ENCODE measurements at places on chromosomes 7 and 10.

GRCh38 chr7:66768865-66769832 lies 28.6 kb downstream of the RABGEF1 start:
- no peak for DNase-seq

DNA sequence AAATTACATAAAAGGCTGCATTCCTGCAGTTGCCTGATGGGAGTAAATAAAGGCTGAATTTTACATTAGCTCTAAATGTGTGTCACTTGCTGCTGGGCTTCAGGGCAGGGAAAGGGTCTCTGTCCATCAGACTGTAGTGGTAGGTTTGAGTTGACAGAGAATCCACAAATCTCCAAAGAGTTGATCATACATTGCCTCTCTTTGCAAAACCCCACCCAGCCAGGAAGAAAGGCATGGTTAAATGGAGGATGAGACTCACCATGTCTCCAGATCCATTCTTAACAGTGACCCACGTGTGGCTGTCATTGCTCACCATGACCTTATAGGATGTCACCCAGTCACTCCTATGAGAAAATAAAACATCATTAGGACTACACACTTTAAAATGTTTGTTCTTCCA lies 92.8 kb downstream of the CPXM2 start:
- no peak for DNase-seq

DNA sequence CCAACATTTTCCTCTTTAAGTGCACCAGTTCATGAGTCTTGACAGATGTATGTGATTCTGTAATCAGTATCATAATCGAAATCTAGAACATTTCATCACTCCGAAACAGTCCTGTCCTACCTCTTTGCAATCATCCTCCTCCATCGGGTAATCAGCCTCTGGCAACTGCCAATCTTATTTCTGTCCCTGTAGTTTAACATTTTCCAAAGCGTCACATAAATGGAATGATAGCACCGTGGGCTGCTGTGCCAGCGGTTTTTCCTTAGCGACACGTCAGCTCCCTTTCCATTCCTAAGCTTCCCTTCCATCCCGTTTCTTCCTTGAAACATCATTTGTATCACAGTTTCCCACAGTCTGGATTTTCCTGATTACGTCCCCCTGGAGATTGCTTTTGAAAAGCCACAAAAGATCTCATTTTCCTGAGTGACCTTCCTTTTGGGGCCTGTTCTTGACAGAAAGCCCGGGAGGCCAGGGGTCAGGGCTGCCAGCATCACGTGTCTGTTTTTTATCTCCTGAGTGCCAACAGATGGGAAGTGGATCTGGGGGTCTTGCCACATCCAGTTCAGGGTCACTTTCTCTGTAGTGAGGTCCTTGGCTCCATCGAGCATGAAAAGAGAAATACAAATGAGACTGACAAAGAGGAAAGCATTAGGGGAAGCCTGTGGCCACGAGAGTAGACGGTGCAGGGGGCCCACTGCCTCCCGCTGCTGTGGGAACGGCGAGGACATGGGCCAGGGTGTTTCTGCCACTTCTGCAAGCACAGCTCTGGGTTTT lies 31.6 kb downstream of the TMEM120A start:
- DNase-seq: no peak

DNA sequence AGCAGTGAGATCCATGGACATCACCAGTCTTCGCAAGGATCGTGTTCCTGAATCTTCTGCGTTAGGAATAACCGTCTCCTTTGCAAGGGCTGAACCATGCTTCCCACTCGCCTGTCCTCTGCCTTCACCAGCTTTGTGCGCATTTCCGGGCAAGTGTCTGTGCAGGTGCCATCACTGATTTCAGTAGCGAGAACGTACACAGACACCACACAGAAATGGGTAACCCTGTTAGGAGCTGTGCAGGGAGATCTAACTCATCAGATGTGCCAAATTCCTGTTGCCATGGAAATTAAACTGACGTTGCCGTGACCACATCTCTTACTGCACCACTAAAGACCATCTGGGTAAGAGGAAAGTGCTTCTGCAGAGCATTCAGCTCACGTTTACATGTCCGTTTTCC lies 146.3 kb downstream of the DIP2C start:
- DNase-seq: no peak

GRCh38 chr7:79949778-79950177 lies 184.9 kb upstream of the GNAI1 start:
- DNase-seq: no peak

- no peak for DNase-seq
Measured at GRCh38 chr7:91912494-91912893, 28.2 kb upstream of the AKAP9 start.

DNA sequence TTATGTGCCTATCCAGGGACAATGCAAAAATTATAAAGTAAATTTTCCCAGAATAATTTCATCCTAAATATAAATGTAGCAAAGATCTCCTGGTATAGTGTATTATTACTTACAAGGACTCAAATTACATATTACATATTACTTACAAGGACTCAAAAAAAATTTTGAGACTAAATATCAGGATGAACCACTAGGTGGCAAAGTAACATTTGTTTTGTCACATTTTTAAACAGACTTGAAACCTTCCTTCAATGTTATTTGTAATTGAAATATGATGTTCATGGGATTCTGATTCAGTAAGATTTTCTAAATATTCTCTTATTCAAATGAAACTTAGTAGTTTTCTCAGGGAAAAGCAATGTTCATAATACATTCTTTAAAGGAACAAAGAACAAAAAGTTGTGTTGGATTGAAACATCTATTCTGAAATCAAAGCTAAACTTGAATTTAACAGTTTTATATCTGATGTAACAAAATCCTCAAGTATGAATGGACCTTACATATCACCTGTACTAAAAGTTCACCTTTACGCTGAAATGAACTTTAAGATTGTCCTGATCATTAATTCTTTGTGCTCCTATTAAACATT lies 74.3 kb upstream of the GNAI1 start:
- no peak for DNase-seq

- DNase-seq: no peak
Measured at GRCh38 chr7:89339748-89340147, 544.2 kb upstream of the TEX47 start.

- no peak for DNase-seq
Measured at GRCh38 chr10:49318755-49319154, 19.8 kb downstream of the C10orf71 start.

- no peak for DNase-seq
Measured at GRCh38 chr10:59006511-59007306, 169.7 kb upstream of the PHYHIPL start.

DNA sequence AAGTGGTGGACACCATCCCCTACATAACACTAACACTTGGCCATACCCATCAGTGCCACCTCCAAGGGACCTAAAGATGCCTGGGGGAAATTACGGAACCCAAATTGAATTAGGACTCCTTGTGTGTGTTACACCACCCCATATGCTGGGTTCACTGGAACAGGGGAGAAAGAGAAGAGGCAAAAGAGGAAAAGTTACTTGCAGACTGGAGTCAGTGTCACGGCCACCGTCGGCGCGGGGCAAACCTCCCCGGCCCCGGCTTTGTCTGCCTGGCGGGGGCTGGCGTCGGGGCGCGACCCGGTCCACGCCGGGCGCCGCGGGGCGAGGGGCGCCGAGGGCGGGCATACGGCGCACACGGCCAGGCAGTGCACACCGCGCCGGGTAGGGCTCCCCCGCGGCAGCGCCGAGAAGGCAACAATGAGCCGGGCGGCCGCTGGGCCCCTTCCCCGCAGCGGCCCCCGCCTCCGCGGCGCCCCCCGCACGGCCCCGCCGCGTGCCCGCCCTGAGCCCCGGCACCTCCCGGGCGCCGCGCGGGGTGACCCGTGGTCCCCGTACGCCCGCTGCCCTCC lies 171.1 kb downstream of the FAM107B start:
- peak; percentile 27 for DNase-seq

DNA sequence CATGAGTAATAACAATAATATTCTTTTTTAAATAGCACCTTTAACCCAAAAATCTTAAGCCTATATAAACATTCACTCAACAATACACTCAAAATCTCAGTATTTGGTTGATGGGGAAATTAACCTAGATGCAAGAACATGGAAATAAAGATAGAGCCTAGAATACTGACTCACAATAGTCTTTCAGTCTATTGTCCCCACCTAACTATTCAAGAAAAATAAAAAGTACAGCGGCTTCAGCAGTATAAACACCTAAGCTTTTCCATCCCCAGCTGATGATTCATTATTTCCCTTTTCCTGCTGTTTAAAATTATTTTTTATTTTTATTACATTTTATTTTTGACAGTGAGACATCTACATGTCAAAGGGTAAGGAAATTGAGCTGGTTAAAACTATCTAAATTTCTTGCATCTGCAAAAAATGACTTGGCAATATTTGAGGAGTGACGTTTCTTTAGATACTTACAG lies 201.4 kb downstream of the FZD1 start:
- DNase-seq: no peak

DNA sequence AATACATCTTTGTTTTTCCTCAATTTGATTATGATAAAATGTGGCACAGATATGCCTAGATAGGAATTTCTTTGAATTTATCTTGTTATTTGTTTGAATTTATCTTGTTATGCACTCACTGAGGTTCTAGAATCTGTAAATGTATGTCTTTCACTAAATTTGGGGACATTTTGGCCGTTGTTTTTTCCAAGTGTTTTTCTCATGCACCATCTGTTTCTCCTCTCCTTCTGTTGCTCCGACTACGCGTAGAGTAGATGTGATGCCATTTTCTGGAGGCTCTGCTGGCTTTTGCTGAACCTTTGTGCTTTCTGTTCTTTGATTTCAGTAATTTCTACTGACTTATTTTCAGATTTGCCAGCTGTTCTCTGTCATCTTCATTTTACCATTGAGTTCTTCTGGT lies 101.9 kb downstream of the INPP5A start:
- no peak for DNase-seq

- no peak for DNase-seq
Measured at GRCh38 chr10:98382691-98383101, 32.3 kb downstream of the PYROXD2 start.

DNA sequence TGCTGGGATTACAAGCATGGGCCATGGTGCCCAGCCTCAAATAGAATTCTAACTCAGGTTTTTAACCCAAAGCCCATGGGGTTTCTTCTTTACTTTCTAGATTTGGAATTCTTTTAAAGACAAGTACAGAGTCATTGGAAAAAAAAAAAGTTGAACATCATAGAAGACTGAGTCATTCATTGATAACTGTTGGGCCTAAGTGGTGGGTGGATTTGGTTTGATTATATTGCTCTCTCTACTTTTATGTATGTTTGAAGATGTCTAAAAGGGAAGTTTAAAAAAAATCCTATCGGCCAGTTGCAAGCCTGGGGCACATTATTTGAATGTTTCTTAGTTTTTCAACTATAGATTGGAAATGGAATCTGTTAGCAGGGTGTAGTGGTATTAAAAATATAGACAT lies 49.7 kb downstream of the INPP5F start:
- DNase-seq: no peak

- no peak for DNase-seq
Measured at GRCh38 chr10:103197174-103197573, 4.1 kb upstream of the NT5C2 start.

- no peak for DNase-seq
Measured at GRCh38 chr7:151384776-151385625, 24.8 kb downstream of the WDR86 start.

DNA sequence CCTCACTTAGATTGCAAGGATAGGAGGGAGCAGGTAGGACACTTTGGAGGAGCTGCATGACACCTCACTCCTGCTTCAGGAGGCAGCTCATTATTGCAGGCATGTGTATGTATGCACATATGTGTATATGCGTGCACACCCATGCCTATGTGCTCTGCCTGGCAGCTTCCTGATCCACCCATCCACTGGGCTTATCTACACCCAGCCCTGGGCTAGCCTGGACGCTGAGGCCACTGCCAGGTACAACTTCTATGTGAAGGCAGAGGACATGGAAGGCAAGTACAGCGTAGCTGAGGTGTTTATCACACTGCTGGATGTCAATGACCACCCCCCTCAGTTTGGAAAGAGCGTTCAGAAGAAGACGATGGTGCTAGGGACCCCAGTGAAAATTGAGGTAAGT lies 13.3 kb downstream of the LRIT2 start:
- DNase-seq: no peak

DNA sequence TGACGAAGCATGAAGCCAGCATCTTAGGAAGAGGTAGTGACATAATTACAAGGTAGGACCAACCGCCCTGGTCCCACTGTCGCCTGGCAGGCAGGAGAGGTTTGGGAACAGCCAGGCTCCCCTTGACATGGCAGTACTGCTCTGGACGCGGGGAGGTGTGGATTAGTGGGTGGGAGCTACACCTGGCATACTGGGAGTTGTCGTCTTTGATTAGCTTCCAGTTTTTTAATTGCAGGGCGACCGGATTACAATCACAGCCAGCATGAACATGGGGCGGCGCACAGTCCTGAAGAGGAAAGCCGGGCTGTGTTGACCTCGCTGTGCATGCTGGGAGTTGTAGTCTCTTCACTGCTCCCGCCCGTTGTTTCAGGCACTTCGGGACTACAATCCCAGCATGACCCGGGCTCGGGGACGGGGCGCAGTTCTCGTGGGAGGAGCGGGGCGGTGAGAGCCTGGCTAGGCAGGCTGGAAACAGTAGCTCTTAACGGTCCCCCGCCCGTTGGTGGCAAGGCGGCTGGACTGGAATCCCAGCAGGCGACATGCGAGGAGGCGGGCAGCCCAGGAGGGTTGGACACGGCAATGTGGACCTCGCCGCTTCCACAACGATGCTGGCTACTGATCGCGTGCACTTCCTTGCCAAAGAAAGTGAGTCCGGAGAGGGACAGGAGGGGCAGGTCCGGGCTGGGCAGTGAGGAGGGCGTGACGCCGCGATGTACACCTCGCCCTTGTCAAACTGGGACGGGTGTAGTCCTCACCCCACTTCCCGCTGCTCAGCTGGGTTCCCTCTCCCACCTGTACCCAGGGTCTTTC lies 98.0 kb upstream of the ZNF722 start:
- peak; percentile 87 for DNase-seq

- DNase-seq: no peak
Measured at GRCh38 chr10:4736608-4737007, 89.4 kb upstream of the AKR1E2 start.

Measured in stimulated activated CD4-positive, alpha-beta T cell treated with anti-CD3 and anti-CD28 coated beads, Interleukin-4, amount 100 ng/mL, for 1 hour (primary cell).